NCI-H82 (cell line): ENCODE measurements at places on chromosomes 2 and 18.

GRCh38 chr2:177296040-177296439 lies 31.5 kb upstream of the NFE2L2 start:
- DNase-seq, result no peak

- DNase-seq, result no peak
These were observed 55.3 kb downstream of the HS1BP3 start for GRCh38 chr2:20595439-20596192.

- DNase-seq, result no peak
These were observed 46.8 kb upstream of the DARS1 start for GRCh38 chr2:136032192-136032591.

GRCh38 chr2:17076533-17076932 lies 410.9 kb upstream of the CYRIA start:
- no peak for DNase-seq

GRCh38 chr2:241350878-241351639 lies 5.0 kb upstream of the FARP2 start:
- DNase-seq, result no peak

DNA sequence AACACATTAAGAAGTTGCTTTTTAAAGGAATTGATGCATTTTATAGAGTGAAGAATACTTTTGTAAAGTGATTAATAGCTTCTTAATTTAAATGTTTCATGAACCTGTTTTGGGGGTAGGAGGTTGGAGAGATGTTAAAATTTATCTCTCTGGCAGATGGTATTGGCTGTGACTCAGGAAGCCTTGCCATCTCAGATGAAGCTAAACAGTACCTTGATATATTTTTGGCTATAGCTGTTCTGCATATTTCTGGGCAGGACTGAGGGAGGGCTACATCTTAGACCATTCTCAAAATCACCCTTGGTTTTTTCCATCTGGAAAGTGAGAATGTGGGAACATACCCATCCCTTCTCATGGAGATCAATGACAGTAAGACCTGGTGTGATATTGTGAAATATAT lies 13.4 kb downstream of the CAPN14 start:
- DNase-seq, result no peak

GRCh38 chr2:8594731-8595427 lies 87.0 kb upstream of the ID2 start:
- DNase-seq, result no peak
